ENCODE measurements at places on chromosomes 7 and 10.

DNA sequence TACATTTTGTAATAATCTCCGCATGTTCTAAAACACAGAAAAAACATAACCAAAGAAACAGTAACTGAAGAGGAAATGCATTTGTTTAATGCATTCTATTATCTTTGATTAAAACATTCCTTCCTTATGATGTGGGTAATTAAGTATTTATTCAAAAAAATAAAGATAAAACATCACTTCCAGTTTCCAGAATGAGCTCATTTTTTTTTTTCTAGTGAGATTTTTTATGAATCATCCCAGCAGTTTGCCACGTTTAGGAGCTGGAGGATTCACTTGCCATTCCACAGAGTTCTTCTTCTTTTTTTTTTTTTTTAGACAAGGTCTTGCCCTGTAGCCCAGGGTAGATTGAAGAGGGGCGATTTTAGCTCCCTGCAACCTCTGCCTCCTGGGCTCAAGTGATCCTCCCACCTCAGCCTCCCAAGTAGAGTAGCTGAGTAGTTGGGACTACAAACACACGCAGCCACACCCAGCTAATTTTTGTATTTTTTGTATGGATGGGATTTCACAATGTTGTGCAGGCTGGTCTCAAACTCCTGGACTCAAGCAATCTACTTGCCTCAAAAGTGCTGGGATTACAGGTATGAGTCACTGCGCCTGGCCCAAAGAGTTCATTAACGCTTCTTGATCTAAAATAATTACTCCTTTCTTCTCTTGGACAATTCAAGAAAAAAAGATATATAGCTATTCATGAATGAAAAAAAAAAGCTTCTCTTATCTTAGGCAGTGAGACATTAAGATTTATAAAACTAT, 177.3 kb downstream of the DKK1 start:
- peak; percentile 57 for DNase-seq

GRCh38 chr7:111138193-111138569, 47.3 kb downstream of the LRRN3 start:
- DNase-seq = peak; percentile 46

DNA sequence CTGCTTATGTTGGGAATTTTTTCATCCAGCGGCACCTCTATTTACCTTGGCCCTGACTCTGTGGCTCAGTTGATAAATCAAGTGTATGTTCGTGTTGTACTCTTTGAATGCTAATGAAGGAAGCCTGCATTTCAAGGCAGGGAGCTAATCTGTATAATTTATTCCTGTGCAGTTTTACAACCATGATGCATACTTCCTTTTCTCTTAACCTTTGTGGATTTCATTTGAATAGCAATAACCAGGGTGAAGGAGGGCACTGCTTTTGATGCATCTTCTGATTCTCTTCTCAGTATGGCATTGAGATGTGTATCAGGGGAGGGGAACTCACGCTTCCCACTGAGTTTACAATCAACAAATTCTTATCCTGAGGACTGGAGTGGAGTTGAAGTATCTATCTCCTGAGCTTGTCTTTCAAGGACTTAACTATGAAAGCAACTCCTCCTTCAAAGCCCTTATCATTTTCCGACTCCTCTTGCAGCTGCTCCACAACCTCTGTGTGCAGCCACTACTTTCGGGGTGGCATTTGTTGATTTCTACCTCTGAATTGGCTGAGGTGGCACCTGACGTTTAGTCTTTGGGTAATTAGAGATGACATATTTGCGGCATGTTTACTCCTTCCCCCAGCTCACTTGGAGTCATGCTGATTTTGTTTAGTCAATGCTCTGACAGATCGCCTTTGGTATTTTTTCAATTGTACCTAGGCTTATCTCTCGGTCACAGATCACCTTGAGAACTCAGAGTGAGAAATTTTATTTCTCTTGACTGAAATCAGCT, 275.2 kb downstream of the PHTF2 start:
- no peak for DNase-seq

DNA sequence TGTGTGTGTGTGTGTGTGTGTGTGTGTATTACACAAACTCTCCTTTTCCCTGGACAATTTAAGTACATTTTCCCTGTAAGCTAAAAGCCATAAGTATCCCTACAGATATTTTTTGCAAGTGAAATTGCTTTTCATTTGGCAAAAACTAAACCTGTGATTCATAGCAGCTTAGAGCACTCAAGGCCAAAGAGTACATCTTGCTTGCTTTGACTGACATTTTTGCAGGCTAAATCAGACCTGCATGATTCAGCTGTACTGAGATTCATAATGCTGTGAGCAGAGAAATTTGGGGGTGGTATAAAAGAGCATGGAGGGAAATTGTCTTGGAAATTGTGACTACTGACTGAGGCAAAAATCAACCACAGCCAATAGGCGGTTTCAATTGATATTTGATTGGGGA, 500.4 kb downstream of the GFRA1 start:
- DNase-seq = peak; percentile 89

DNA sequence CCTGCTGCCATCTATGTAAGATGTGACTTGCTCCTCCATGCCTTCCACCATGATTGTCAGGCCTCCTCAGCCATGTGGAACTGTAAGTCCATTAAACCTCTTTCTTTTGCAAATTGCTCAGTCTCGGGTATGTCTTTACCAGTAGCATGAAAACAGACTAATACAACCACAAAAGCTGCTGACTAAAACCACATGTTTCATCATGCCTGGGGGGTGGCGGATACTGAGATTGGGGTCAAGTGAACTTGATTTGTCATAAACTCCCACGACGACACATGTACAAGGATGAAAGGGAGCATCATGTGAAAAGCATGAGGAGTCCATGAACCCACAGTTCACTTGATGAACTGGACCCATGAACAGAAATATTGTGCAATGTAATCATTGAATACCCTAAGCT, 134.9 kb upstream of the ANK3 start:
- DNase-seq = peak; percentile 83

DNA sequence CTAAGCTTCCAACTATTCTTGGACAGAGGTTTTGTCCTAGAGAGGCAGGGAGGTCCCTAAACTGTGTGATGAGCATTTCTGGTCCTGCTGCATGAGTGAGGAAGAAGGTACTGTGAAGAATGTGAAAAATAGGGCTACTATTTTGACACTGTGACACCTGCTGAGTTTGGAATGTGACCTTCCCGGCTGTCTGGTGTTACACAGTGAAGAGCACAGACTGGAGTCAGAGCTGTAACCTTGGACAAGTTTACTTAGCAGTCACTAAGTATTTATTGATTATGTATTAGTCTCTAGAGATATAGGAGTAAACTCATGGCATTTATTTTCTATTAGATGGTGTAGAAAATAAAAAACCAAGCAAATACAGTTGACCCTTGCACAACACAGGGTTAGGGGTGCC, 12.3 kb downstream of the GOLGA7B start:
- no peak for DNase-seq

DNA sequence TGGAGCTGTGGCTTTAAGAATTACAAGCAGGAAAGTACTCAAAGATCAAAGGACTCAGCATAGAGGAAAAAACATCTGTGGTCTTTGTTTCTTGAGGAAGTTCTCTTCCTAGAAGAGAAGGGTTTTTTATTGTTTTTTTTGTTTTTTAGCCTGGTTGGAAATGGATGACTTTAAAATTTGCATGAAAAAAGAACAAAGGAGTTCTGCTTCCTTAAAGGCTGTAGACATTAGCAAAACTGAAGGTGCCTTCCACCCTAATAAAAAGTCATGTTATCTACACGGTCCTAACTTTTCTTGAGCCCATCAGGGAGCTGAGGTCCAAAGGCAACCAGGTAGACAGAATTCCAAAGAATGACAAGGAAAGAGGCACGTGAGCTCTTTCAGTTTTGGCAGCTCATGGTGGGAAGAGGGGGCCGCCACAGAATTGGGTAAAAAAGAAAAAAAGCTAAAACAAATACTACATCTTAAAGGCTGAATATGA, 356.6 kb downstream of the SH2D4B start:
- no peak for DNase-seq

GRCh38 chr10:97332591-97333350, 1.8 kb downstream of the FRAT2 start:
- DNase-seq = peak; percentile 89

DNA sequence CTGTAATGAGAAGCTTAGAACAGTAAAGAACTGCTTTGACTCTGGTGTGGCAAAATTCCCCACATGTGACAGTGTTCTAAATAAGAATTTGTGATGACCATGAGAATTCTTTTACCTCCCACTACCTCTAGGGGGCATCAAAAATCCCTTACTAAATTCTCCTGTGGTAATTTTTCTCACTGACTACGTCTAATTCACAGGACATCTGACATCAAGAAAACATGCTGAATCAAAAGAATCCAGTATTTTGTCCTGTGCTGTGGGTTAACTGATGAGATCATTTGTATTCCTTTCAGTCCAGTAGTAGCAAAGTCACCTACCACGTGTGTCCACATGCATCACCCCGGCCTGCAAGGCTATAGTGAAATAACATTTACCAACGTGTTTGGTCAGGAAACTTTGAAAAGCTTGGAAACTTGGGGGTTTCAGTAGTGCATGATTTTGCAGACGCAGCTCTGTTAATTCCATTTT, 103.8 kb downstream of the ATE1 start:
- DNase-seq = peak; percentile 57

- no peak for DNase-seq
Measured at GRCh38 chr10:110485541-110485940, 12.2 kb upstream of the DUSP5 start.

- no peak for DNase-seq
Measured at GRCh38 chr10:73857446-73857845, 16.9 kb downstream of the CAMK2G start.

GRCh38 chr10:1739751-1740150, 2.4 kb upstream of the ADARB2 start:
- DNase-seq = no peak

- DNase-seq = no peak
Measured at GRCh38 chr10:75353183-75353582, 48.4 kb downstream of the ZNF503 start.

- DNase-seq = no peak
Measured at GRCh38 chr10:128160297-128160711, 34.1 kb upstream of the MKI67 start.

DNA sequence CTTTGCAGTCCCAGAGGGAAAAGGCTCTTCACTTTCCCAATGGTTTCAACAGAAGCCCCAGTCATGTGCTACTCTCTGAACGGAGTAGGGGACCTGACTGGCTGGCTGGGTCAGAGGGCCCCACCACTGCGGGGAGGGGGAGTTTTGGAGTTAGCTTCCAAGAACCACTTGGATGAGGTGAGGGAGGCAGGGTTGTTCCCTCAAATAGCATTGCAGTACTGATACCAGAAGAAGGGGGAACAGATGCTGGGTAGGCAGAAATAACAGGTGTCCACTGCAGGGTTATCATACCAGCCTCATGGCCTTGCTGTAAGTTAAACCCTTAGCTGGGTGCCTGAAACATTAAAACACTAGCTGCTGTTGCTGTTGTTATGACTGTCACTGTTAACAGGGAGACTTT, 131.3 kb downstream of the UBE2H start:
- no peak for DNase-seq

DNA sequence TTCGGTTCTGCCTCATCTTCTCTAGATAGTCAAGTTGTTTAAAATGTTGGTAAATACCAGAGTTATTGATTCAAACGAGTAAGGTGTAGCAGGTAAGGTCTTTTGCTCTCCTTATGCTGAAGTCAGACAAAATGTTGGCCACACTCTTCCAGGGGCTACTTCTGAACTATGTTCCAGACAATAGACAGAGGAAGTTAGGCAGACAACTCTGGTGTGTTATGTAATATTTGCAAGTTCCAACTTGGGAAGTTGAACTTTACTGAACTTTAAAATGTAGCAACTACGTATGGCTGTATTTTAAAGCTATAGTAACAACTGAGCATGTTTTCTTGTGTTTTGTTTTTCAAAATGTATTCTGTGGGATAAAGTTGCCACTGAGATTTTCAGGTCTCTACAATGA, 125.7 kb upstream of the NEBL start:
- peak; percentile 78 for DNase-seq

DNA sequence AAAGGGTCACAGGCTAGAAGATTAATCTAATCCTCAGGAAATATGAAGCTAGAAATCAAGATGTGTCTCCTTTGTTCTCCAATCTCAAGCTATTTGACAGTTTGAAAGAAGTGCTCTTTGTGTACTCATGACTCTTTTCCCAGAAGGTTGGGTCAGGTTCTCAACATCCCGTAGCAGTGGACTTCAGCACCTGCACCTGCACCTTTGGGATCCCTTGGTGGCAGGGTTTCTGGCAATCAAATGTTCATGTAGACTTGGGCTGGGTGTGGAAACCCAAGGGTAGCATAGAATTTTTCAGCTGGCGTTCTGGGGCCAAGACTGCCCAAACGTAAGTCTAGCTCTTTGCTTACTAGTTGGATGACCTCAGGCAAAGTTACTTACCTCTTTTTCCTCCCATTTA, 134.4 kb downstream of the ADRA2A start:
- no peak for DNase-seq

DNA sequence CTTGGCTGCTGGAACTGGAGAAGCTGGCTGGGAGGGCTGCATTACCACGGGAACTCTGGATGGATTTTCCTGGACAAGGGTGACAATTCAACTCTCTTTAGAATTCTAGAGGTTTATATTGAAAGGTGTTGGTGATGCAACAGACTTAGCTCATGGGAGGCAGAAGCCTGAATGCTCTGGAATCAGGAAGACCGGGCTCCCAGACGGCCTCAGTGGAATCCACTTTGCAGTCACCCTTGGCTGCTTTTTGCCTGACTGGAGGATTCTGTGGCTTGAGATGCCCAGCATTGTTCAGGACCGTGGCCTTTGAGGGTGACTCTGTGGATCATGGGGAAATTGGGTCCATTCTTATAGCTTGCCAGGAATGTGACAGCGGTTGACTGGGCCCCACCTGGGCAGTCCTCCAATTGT, 32.3 kb downstream of the PYROXD2 start:
- DNase-seq = no peak

DNA sequence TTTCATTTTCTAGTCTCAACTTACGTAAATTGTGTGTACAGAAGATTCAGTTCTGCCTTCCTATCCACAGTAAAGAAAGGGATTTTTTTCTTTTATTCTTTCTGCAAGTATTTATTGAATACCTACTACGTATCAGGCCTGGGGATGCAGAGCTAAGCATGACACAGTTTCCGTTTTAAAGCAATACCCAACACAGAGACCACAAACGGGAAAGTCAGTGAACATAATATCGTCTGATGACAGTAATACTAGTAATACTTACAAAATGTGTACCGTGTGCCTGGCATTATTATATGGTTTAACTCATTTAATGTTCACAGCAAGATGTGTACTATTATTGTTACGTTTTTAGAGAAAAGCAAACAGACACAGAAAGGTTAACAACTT, 22.4 kb downstream of the REEP3 start:
- no peak for DNase-seq

DNA sequence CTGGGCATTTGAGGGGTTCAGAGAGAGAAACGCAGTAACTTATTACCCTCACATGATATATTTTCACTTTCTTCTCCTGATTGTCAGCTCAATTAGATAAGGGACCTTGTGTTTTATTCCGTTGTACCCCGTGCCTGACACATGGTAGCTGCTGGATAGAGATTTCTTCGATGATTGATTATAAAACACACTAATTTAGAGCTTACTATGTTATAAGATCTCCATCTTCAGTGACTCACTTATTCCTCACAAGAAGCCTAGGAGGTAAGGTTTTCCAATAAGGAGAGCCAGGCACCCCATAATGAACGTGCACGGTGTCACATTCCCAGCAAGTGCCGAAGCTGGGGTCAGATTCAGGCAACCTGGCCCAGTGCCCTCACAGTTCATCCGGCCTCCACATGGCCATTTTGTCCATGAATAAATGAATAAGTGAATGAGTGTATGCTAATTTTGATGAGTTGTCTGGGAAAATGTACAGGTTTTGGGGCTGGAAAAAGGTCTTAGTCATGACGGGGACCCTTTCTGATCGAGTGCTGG, 138.1 kb upstream of the CDCA7L start:
- peak; percentile 13 for DNase-seq

GRCh38 chr7:93402944-93403343, 170.8 kb downstream of the VPS50 start:
- no peak for DNase-seq
